ENCODE measurements at places on chromosomes 7 and 10.

GRCh38 chr10:119700321-119700954 lies 25.4 kb upstream of the INPP5F start:
- DNase-seq = no peak

DNA sequence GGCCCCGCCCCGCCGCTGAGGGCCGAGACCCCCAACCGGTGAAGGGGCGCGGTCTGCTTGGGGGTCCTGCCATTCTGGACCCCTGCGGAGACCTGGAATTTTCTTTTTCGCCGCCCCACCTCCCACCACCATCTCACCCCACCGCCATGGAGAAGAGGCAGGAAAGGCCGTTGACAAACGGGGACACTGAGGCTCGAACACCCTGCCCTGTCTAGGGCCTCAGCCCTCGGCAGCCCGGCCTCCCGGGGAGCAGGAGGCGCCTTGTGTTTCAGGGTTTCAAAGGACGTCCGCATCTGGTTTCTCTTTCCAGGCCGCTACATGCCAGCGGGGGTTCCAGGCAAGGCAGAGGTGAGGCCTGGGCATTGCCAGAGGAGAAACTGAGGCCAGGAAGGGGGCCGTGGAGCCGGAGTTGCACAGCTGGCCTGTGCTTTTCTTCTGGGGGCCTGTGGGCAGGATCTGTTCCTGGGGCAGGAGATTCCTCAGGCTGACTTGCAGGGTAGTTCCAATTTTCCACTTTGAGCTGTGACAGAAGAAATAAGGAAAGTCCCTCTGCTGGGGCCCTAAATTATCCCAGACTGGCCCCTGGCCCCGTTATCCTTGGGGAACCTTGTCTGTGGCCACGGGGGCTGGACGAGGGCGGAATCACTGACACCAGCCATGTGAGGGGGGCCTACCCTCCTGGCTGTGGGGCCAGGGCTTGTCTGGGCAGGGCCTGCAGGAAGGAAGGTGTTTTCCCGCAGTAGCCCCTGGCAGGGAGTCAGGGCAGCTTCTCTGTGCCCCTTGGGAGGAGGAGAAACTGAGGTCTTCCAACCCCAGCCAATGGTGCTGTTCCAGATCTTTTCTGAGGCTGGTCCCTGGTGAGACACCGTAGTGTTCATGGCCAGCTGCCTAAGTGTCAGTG lies 900 bp upstream of the MICALL2 start:
- peak; percentile 16 for DNase-seq

DNA sequence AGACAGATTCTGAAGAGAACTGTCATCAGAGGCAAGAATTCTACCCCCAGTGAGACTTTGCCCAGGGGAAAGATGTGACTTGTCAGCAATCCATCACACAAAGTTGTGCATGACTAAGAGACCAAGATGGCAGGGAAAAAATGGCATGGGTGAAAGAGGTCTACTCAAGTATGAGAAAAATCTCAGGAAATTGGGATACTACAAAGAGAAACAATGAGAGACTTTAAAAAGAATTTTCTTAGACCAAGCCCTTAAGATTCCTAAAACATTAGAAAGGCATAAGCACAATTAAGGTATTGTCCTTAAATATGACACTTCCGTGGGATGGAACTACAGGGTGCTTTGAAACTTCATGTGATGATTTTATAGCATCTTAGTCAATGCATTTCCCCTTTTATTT lies 45.6 kb upstream of the PDE1C start:
- peak; percentile 28 for DNase-seq

DNA sequence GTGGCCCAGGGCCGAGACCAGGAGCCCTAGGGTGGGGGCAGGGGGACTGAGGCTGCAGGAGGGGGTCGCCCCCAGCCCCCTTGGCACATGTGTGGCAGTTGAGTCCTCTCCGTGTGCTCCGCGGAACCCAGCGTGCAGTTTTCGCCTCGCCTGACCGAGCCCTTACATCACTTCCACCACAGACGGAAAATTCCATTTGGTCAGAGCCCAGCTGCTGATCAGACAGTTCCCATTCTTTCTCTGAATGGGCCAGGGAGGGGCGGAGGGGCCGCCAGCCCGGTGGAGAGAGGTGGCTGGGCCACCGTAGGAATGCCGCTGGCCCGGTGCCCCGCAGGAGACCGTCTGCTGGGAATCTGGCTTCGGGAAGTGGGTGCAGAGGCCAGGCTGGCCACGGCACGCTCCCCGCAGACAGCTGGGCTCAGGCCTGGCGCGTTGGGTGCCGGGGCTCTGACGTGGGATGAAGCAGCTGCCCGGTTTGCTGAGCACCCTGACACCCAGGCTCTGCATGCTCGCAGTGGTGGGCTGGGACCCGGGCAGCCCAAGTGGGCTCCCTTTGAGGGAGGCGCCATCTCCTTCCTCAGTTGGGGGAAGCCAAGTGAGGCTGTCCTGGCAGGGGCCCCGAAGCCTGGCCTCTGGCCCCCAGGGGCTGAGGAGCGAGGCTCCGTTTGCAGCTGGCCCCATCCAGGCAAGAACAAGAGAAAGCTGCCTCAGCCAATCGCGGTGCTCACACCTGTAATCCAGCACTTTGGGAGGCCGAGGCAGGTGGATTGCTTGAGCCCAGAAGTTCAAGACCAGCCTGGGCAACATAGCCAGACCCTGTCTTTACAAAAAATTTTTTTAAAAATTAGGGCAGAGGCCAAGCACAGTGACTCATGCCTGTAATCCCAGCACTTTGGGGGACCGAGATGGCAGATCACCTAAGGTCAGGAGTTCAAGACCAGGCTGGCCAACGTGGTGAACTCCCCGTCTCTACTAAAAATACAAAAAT lies 9.9 kb downstream of the TTYH3 start:
- peak; percentile 97 for DNase-seq

DNA sequence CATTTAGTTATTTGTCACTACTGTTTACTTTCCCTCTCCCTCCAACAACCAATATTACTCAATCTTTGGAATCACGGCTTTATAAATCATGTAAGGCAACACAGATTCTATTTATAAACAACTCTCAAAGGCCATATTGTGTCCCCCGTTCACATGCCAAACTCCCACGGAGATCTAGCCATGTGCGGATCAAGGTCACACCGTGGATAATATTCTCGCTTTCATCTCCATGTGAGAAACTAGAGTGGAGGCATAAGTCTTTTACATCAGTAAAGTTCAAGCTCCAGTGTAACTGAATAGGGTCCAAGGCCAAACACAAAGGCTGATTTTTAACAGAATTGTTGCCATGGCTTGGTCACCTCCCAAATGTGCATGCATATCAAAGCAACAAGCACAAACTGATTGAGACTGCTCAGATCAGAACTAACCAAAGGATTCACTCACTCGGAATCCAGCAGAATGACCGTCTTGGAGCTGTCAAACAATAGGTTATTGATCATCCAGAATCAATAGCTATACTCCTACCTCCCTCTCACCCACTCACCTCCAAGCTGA lies 569.5 kb upstream of the LRRN3 start:
- DNase-seq = no peak

- DNase-seq = no peak
Observed at GRCh38 chr10:30055226-30055662, 4.1 kb downstream of the JCAD start.

- DNase-seq = no peak
Observed at GRCh38 chr10:20185116-20185515, 368.9 kb downstream of the PLXDC2 start.

DNA sequence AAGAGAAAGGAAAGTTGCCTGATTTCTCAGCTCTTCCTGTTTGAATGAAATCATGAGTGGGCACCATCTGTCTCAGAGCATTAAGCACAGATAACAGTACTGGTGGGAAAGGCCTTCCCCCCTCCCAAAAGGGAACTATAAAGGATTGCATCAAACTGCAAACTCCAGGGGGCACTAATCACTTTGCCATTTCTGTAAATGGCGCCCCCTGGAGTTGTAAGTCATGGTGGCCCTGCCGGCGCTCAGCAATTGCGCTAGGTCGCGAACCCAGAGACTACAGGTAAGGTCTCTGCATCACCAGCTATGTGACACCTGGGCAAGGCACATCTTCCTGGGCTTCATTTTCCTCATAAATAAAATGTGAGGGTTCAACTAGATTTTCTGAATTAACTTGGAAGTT lies 11.1 kb downstream of the LRRC4 start:
- DNase-seq = no peak

GRCh38 chr10:19764111-19764510 lies 52.1 kb upstream of the PLXDC2 start:
- no peak for DNase-seq

DNA sequence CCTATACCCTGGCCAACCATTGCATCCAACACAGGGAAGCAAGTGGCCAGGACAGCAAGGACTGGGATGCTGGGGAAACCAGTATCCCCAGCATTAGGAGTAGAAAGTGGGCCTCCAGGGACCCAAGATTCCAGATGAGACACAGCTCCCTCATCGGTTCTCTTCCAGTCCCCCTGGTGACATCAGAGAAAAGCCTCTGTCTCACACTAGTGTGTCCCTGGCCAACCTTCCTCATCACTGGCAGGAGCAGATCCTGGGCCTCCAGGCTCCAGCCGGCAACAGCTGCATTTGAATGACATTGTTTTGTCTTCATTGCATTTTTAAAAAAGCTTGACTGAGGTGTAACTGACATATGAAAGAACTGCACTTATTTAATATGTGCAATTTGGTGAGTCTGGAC lies 177.3 kb upstream of the LYZL2 start:
- DNase-seq = no peak

- DNase-seq = no peak
Observed at GRCh38 chr7:83162402-83163256, at the start of gene PCLO. TSS of gene PCLO (minus strand) at chr7:83162884. CDS start at chr7:83162592, 292 bp downstream.

- no peak for DNase-seq
Observed at GRCh38 chr7:5082806-5083205, 37.1 kb downstream of the RBAK start.

GRCh38 chr10:49109669-49110340 lies 5.5 kb downstream of the VSTM4 start:
- peak; percentile 86 for DNase-seq

DNA sequence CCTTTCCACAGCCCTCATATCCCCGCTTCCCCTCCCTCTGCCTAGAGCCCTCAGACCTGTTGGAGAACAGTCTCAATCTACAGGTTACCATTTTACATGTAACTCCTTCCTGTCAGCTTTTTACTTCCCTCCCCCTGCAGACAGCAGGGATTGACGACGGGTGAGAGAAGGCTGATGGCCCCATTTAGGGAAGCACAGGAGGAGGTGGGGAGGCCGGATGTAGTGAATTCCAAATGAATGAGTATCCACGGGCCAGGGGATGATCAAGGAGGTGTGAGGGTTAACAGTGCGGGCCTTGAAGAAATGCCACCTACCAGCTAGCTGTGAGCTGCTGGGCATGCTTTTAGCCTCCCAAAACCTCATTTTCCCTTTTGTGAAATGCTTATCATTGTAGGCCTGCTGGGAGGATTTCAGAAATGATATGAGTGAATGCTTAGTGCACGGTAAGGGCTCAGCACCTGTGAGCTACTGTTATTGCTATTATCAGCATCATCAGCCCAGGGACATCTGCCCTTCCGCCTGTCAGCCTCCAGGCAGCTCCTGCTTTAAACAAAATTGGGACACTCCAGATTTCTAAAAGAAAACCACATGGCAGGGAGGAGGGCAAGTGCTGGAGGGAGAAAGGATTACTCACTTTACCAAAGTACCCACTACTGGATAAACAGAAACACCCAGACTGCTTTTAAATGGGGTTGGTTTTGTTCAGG lies 6.5 kb upstream of the NANOS1 start:
- DNase-seq = peak; percentile 37

- DNase-seq = peak; percentile 89
Observed at GRCh38 chr7:13050703-13051102, 363.3 kb downstream of the ARL4A start.

DNA sequence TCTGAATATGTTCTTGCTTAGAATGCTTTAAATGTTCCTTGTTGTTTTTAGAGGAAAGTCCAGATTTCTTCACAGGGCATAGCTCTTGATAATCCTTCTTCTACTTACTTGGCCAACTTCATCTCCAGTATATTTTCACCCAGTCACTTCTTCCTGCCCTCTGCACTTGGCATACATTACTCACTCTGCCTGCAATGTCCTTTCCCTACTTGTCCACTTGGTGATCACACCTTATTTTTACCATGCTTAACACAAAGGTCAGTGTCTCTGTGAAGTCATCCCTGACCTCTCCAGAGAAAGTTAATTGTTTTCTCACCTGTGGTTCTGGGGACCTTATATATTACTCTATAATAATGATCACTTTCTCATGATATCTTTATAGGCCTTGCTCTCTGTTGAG lies 23.3 kb downstream of the SFRP4 start:
- no peak for DNase-seq

GRCh38 chr7:87933605-87933952 lies 472 bp upstream of the ADAM22 start:
- DNase-seq = no peak

GRCh38 chr10:70762441-70763175 lies 22.6 kb downstream of the TBATA start:
- no peak for DNase-seq

DNA sequence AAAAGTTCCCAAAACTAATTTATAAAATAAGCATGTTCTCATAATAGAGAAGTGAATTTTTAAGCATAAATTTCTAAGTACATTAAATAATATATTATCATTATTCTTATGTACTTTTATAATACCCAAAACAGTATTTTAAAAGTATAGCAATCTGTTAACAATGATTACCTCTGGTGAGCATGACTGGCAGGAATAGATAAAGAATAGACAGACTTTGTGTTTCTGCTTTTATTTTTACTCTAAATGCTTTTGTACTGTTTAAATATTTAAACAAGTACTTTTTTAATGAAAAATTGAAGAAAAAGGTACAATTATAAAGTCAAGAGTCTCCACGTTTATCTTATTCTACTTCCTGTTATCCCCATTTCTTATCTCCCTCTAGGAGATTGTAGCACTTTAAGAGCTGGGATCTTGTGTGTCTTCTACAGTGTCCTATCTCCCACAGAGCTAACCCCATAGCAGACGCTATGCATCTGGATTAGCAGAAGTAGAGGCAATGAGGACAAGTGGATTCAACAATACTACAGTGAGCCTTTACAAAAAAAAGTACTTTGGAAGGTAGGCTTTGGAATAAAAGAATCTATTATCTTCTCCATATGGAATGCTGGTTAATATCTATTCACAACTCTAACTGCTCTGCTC lies 42.9 kb downstream of the IDE start:
- no peak for DNase-seq

DNA sequence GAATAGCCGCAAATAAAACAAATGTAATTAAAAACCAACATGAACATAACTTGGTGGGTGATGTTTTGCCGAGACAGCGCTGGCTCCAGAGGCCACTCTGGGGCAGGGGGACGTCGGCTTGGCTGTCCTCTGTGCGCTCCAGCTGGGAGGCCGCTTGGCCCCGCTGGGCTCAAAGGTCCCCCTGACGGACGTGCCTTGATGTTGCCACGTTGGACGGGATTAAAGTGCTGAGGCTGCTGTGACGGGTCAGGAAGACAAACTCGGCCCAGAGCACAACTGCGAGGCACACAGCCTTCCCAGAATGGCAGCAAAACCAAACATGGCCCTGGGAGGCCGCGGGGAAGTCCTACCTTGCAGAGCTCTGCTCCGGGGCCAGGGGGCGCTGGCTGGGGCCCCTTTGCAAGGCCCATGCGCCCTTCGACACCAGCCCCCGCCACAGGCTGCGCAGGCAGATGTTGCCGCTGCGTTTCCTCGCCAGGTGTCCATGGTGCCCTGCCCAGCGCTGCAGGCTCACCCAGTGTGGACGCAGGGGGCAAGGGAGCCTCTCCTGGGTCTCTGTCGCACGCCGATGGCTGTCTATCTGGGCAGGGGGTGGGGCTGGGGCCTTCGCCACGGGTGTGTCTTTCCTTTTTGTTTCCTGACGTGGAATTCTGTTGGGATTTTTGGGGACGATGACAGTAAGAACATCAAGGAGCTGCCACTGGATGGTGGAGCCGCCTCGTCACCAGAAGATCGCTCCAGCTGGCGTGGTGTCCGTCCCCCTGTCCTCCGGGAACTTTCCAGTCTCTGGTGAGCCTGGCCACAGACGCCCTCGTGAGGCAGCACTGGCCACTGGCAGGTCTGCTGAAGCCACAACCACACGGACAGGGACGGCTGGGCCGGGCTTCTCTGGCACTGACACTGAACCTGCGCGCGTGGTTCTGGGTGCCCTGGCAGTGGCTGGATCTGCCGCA lies 99.6 kb upstream of the DIP2C start:
- DNase-seq = peak; percentile 64

All from fibroblast of the aortic adventitia (primary cell).